Activated CD4-positive, CD25-positive, alpha-beta regulatory T cell (primary cell): ENCODE measurements at places on chromosomes 6 and 20.

GRCh38 chr6:28974505-28974904 lies 30.6 kb downstream of the ZNF311 start:
- no peak for DNase-seq

- no peak for DNase-seq
These were observed 29.8 kb upstream of the SCUBE3 start for GRCh38 chr6:35183935-35184334.

DNA sequence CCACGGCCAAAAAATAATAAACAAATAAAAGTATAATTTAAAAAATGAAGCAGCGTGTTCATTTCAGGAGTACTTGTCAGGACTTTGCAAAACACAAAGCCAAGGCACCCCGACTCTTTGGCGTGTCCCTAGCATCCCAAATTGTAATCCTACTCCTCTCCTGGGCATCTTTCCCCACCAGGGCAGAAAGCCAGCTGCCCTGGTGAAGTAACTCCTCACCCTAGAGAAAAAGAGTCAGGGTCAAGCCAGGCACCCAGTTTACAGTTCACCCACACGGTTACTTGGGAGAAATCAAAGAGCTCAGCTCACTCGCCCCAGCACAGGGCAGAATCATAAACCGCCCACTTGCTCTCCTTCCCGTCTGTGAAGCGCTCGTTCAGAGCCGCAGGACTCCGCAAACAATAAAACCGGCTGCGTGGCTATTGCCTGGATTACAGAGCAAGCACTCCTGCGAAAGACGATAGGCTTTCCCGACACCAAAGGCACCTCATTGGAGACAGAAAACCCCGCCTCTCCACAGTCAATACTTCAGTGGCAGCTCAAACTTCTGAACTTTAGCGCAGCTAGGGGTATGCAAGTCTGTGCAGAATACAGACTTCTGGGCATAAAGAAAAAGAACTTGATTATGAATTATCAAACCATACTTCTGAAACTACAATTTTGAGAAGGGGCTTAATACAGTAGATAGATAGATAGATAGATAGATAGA lies 73.0 kb upstream of the NHSL1 start:
- no peak for DNase-seq

DNA sequence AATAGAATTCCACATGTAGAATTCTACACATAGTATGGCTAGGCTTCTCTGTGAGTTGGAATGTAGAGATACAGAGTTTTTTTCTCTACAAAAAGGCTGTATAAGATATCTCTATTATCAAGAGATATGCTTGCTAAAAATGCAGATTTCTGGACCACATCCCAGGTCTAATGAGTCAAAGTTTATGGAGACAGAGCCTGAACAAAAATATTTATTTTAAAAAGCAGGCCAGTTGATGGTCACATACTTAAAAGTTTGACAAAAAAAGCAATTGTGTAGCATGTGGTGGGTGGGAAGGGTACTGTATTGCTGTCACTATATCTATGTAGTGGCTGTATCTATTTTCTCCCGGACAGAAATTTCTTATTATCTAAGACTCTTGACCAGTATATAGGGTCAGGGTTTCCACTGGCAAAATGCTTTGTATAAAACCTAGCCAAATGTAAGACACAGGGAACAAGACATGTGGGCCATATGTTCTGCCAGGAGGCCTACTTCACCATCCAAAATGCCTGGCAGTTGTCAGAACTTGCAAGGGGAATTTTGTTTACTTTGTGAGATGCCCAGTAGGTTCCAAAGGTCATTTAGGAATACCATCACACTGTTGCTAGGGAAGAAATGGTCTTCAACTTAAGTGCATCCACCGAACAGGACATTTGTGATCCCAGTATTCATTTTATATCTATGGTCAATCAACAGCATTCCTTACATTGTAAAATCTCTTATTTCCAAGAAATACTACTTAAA lies 60.6 kb downstream of the SHPRH start:
- DNase-seq: no peak

- no peak for DNase-seq
These were observed 68.0 kb upstream of the KCNQ5 start for GRCh38 chr6:72553531-72554511.

GRCh38 chr20:51641866-51642265 lies 99.3 kb upstream of the NFATC2 start:
- no peak for DNase-seq

DNA sequence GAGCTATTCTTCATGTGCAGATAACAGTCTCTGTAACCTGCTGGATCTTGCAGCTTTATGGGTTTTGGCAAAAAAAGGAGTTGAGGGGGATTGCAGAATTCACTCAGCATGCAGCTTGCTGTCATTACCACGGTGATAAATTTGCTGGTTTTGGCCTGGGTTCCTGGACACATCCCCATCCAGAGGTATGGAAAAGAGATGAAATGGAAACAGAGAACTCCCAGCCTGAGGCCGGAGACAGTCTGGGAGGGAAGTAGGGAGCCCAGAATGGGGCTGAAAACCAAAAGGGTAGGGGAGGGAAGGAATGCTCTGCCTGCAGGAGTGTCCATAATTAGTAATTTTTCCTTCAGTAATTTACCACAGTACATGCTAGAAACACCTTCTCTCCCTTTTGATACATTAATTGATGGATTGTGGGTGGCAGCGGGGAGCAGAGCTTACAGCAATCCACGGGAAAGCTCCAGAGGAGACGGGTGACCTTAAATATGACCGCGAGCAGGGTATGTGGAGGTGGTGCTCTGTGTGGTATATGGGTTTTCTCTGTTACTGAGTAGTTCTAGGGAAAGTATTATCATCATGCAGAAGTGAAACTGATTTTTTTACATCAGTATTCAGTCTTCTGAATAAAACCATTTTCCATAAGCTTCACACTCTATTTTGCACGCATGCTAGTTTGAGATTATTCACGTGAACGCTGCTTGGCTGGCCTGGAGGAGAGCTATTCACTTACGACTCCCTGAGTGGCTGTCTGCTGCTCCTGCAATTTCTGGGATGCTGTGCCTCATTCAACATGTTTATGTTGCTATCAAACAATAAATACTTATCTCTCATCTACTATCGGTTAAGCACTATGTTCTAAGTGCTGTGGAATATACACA lies 66.3 kb upstream of the KCNK16 start:
- DNase-seq: no peak

GRCh38 chr6:78808356-78808891 lies 58.9 kb upstream of the IRAK1BP1 start:
- DNase-seq: no peak

- DNase-seq: no peak
These were observed 136.1 kb downstream of the PDSS2 start for GRCh38 chr6:107323133-107323785.

GRCh38 chr6:152858141-152858540 lies 107.5 kb downstream of the VIP start:
- no peak for DNase-seq
